NCI-H1417 (cell line): ENCODE measurements at places on chromosomes 16 and 17.

- no peak for DNase-seq
These were observed 18.6 kb downstream of the TNFRSF13B start for GRCh38 chr17:16953347-16953746.

DNA sequence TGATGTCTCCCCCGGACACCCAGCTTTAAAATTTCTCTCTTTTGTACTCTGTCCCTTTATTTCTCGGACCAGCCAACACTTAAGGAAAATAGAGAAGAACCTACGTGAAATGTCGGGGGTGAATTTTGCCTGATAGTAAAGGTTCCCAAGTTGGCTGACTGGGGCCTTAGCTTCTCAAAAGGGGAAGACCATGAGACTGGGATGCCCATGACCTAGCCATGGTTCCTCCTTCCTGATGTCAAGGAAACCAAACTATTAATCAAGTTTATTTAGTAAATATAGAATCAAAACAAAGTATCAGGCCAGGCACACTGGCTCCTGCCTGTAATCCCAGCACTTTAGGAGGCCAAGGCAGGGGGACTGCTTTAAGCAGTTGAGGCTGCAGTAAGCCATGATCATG is 2.4 kb upstream of the EIF1 start:
- no peak for DNase-seq

DNA sequence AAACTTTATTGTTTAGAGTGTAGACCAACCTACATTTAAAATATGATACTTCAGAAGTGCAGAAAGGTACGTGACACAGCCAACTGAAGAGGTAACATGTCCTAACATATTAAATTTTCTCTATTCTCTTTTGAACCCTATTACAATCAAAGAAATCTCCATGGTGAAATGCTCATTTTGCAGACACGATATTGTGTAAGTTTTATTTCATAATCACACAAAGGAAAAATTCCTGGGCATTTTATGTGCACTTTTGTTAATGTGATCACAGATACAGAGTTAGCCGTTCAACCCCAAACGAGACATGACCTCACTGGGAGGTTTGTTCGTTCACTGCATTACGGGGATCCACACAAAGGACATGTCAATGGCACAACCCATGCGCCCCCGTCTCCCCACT is 21.8 kb downstream of the KCNJ16 start:
- DNase-seq, result no peak

DNA sequence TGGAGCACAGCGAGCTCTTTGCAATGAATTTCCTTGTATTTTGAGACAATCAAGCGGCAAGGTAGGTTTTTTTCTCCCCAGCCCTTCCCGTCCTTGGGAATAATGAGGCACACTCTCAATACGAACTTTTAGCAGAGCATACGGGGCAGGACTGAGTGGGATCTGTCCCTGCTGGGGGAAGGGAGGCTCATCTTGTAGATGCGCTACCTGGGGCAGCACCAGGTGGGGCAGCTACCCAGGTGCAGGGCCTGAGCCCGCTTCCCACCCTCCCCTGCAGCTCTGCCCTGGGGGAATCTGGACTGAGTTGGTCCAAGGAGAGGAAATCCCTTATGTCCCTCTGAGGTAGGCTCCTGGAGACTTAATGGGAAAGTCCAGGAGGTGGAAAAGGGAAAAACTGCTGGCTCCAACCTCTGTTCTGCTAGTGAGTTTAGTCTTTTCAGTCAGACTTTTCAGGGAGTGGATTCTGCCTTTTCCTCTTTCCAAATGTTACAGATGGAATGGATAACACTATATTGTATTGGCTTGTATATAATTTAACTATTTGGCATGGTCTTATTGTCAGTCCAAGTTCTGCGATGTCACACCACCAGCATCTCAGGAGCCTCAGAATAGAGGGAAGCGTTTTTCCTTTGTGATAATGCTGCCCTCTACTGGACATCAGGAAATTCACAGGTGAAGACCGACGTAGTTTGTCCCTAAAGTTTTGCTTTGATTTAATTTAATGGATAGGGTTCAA is 9.6 kb upstream of the CES1 start:
- DNase-seq, result peak; percentile 13

GRCh38 chr16:85778873-85779272 is 20.5 kb downstream of the EMC8 start:
- no peak for DNase-seq

GRCh38 chr17:79992649-79993389 is 42.9 kb downstream of the TBC1D16 start:
- peak; percentile 31 for DNase-seq

- DNase-seq, result no peak
These were observed 1.6 kb downstream of the DRC7 start for GRCh38 chr16:57696240-57696639.

- peak; percentile 41 for DNase-seq
These were observed 30.3 kb downstream of the CDK5R1 start for GRCh38 chr17:32516940-32517701.

- DNase-seq, result no peak
These were observed 175.5 kb downstream of the CYB561 start for GRCh38 chr17:63270610-63271009.

- no peak for DNase-seq
These were observed 953 bp upstream of the NECAB2 start for GRCh38 chr16:83967091-83967490.

GRCh38 chr17:54813896-54814295 is 86.8 kb upstream of the TOM1L1 start:
- no peak for DNase-seq

DNA sequence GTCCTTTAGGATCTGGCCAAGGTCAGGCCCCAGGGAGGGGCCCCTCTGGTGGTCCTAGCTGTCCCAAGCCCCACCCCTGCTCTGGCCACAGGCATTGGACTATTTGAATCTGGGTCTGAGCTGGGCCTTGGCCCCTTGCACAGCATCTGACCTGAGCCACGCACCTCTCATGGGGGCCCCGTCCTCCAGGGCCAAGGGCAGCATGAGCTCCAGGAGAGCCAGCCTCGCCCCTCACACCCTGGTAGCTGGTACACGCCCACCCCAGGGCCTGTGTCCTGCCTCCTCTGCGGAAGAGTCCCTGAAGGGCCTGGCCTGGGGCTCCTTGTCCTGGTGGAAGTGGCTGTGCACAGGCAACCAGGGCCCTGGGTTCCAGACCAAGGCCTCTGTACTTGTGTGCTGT is 23.8 kb downstream of the ENDOV start:
- DNase-seq, result no peak
